Aorta (tissue), 5 donors: ENCODE measurements at places on chromosomes 4 and X. TPM values are rescaled to one million over a fixed set of nuclear protein-coding genes. Genes with fewer than 3 reads are reported as not detected.

SLC25A53 gene
- polyA plus RNA-seq = 6.5 TPM

GDPD2 gene
- not detected for polyA plus RNA-seq

CCSER1 gene
- polyA plus RNA-seq = not detected

NMU gene
- not detected for polyA plus RNA-seq

CC2D2A gene
- polyA plus RNA-seq = 41.9 TPM

AFF2 gene
- 0.25 TPM for polyA plus RNA-seq

MAPK10 gene
- 19.9 TPM for polyA plus RNA-seq

CSAG3 gene
- polyA plus RNA-seq = not detected

CLIC2 gene
- polyA plus RNA-seq = 3.5 TPM

PFKFB1 gene
- polyA plus RNA-seq = not detected

FUNDC1 gene
- polyA plus RNA-seq = 12.2 TPM

CPE gene
- polyA plus RNA-seq = 287 TPM
